ENCODE measurements at places on chromosomes 4 and X. TPM values are rescaled to one million over a fixed set of nuclear protein-coding genes. Genes with fewer than 3 reads are reported as not detected.

The NDUFC1 gene
- 222 TPM for total RNA-seq

The GAGE12E gene
- total RNA-seq, result not detected

The TMEM255A gene
- 0.38 TPM for total RNA-seq

The S100P gene
- total RNA-seq, result not detected

The ARR3 gene
- not detected for total RNA-seq

The HUWE1 gene
- 130 TPM for total RNA-seq

- no peak for DNase-seq
These were observed 97.1 kb upstream of the SH3RF1 start for GRCh38 chr4:169367826-169368225.

GRCh38 chr4:138646383-138646782 lies 369.2 kb upstream of the NOCT start:
- DNase-seq, result no peak

- no peak for DNase-seq
These were observed 15.1 kb upstream of the CAMK2D start for GRCh38 chr4:113776679-113777078.

- DNase-seq, result no peak
These were observed 108.6 kb downstream of the ARHGAP6 start for GRCh38 chrX:11557120-11557519.

DNA sequence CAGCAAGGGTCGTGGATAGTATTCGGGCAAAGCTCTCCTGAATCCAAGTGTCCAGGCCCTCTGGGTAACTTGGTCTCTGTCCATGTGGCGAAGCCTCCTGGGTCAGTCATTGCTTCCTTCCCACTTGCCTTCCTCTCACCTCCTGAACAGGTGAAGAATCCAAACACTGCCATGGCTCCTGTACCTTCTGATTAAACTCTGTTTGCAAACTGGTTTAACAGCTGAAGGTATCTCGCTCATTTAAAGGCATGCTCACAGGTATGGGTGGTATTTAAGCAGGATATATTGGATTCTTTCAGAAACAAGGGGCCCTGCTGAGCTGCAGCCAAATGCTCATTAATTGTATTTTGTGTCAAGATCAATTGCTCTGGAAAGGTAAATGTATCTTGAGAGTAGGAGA lies 28.2 kb downstream of the FHDC1 start:
- DNase-seq, result no peak

All from left ventricle myocardium inferior (tissue), 1 donor.